Motor neuron (in vitro differentiated cells): ENCODE measurements at places on chromosomes 1 and 21. TPM values are rescaled to one million over a fixed set of nuclear protein-coding genes. Genes with fewer than 3 reads are reported as not detected.

DNA sequence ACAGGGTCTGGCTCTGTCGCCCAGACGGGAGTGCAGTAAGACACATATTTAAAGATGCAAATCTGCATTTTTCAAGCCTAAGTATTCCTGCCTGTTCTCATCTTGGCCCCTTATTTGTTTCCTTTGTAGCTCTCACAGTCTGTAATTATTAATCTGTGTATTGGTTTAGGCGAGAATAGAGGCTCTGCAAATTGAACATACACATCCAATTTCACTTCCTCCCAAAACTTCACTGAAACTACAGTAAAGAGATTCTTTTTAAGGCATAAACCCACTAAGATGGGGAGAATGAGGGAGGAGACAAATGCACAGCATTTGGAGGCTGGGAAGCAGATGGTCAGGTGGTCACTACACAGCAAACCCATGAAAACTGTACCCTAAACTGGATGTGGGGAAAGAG lies 21.0 kb downstream of the HMGN2 start:
- ATAC-seq: no peak

DNA sequence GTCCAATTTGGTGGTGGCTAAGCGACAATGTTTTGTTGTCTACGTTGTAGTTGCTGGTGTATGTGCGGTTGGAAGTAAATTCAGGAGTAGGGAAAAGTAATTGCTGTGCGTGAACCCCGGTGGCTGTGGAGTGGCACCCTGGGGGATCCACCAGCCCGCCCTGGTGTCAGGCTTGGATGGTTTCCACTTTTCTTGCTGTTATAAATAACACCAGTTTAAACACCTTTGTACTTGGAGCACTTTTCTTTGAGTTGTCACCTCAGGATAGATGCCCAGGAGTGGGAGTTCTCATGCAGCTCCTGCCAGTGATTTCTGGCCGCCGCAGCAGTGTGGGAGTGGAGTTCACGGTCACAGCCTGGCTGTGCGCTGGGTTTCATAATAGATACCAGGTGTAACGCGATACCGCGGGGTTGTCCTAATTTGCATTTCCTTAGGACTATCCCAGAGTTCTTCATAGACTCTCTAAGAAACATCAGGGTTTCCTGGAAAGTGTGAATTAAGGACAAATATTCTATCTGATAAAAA lies 12.8 kb upstream of the TMEM200B start:
- ATAC-seq: no peak

DNA sequence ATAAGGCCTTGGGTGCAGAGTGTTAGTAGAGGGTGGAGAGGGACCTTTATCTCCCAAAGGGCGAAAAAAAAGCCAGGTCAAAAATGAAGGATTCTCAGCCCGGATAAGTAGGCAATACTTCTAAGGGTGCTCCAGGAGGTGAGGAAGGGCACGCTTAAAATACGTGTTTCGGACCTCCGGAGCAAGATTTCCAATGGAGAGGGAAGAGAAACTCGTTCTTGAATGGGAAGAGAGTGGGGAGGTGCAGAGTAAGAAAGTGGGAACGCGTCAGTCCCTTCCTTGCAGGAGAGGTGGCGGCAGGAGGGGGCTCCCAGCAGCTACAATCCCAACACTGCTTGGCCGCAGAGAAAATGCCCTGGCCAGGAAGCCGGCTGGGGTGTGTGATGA lies 581 bp downstream of the EFCAB14 start:
- ATAC-seq: no peak

Gene AIRE
- total RNA-seq: 0.07 TPM in 1 of 2 replicates, not detected in the other

- ATAC-seq: no peak
Observed at GRCh38 chr21:18548249-18548648, 144.7 kb upstream of the TMPRSS15 start.

Gene TESK2
- 4.5 and 5.8 TPM in 2 replicates for total RNA-seq

Gene GJB5
- 0.33 and 0.46 TPM in 2 replicates for total RNA-seq
